ENCODE measurements at places on chromosomes 13 and 19.
A peak's percentile ranks its signal among the peaks of the same experiment; 100 is the strongest.

DNA sequence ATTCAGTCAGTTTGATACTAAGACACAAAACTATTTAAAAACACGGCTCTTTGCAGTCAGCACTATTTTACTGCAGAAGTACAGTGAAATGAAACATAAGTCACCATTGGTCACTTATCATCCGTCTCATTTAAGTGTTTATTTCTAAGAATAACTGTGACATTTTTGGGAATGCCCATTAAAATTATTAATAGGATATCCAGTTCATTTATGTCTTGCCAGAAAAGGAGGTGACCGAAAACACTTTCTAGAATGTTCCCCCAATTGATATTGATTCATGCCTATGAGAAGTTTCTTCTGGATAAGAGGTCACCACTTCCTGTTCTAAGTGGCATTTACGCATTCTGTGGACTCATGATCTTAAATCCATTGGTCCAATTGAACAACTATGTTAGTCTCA, 477.3 kb downstream of the LIG4 start:
- no peaks in the 10 kb centered on the region for H3K36me3 ChIP-seq
- no peak for DNase-seq
- no peaks in the 10 kb centered on the region for H3K4me1 ChIP-seq

DNA sequence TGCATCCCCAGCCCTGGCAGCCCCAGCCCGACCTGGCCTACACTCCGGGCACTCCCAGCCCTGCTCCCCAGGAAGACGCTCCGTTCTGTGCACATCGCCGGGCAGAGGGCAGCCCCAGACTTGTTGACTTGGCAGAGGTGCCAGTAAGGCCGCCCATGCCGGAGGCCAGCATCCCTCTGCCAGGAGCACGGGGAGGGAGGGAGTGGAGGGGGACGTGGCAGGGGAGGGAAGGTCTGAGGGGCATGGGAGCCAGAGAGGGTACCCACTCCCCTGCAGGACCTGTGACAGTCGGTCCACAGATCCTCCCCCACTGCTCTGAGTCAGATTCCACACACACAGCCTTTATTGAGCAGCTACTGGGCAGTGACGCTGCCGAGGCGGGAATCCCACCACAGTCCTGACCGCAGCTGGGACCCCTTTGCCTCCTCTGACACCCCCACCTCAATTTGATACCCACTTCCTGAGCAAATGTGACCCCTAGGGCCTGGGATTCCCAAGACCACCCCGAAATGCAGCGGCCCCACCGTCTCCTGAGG, 1.9 kb upstream of the NKPD1 start:
- H3K36me3 ChIP-seq, result no peaks in the 10 kb centered on the region
- no peak overlapping the region for H3K27ac ChIP-seq
- no peak for DNase-seq
- no peak overlapping the region for H3K4me3 ChIP-seq

GRCh38 chr13:33057019-33057780, 41.0 kb downstream of the KL start:
- no peak overlapping the region for H3K27ac ChIP-seq
- no peaks in the 10 kb centered on the region for H3K36me3 ChIP-seq
- no peaks in the 10 kb centered on the region for H3K27me3 ChIP-seq
- H3K4me3 ChIP-seq, result no peak overlapping the region
- H3K4me1 ChIP-seq, result no peaks in the 10 kb centered on the region

- no peak overlapping the region for H3K27ac ChIP-seq
- H3K4me1 ChIP-seq, result no peaks in the 10 kb centered on the region
- peaks cover 37% of the 10 kb centered on the region for H3K36me3 ChIP-seq
- DNase-seq, result no peak
- no peak overlapping the region for H3K4me3 ChIP-seq
Measured at GRCh38 chr13:52414963-52415362, 9.0 kb upstream of the THSD1 start.

DNA sequence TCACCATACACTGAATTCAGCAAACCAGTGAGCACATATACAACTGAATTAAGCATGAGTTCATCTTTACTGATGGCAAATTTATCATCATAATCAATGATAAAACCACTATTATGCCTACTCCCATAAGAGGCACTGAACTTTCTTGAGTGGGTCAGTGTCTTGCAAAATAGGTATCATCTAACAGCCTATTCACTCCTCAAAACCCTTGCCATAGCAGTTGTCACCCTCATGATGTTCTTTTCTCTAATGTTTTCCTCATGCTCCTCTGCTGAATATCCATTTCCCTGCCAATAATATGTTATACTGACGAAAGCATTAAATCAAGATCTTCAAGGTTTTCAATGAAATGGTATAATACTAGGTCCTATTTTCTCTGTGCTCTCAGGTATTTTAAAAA, 5.6 kb downstream of the ARGLU1 start:
- H3K27ac ChIP-seq, result no peak overlapping the region
- H3K4me3 ChIP-seq, result no peak overlapping the region
- peaks cover 30% of the 10 kb centered on the region for H3K36me3 ChIP-seq
- DNase-seq, result no peak
- no peaks in the 10 kb centered on the region for H3K27me3 ChIP-seq

DNA sequence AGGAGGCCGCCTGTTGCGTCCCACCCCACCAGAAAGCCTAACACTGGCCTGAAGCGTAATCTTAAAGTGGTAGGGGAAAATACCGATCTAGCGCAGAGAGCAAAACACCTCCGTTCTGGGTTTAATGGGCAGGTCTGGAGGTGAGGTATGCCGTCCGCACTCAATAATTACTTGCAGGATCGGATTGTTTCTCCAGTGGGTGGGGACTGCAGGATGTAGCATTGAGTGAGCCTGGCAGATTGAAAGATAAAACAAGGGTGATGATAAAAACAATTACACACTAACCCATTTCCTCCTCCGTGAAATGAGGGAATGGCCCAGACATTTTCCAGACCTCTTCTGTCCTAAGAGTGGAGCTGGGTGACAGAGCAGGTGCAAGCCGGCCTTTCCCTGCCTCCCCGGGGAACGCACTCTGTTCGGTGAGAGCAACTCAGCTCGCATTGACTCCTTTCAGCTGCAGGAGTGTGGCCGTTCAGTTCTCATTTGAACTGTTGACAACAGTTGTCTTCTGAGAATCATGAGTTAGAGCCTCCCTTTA, 110.2 kb upstream of the DOCK9 start:
- H3K27me3 ChIP-seq, result no peaks in the 10 kb centered on the region
- peak overlapping the region; percentile 82 for H3K4me3 ChIP-seq
- H3K36me3 ChIP-seq, result no peaks in the 10 kb centered on the region
- H3K27ac ChIP-seq, result no peak overlapping the region

GRCh38 chr19:12789904-12790619, 1.2 kb upstream of the JUNB start:
- peak overlapping the region; percentile 84 for H3K27ac ChIP-seq
- no peaks in the 10 kb centered on the region for H3K36me3 ChIP-seq
- DNase-seq, result peak; percentile 98
- peak overlapping the region; percentile 80 for H3K4me3 ChIP-seq
- peaks cover 60% of the 10 kb centered on the region for H3K4me1 ChIP-seq

DNA sequence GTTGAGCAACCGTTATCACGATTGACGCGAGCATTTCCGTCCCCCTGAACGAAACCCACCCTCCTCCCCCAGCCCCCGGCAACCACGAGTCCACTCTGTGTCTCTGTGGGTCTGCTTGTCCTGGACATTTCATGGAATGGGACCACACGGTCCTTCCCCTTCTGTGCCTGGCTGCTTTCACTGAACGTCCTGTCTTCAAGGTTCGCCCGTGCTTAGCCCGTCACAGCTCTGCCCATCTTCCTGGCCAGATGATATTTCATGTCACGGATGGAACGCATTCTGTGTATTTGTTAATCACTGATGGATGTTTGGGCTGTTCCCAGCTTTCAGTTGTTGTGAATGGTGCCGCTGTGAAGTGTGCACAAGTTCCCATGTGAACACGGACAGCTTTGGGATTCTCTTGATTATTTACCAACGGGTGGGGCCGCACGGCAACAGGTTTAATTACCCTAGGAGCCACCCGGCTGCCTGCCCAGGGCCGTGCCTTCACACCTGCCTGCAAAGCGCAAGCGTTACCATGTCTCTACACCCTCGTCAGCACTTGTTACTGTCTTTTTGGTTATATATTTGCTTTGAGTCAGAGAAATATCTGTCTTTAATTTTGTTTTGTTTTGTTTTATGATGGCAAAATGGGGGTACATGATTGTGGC, 42.5 kb downstream of the RASA3 start:
- H3K27ac ChIP-seq, result no peak overlapping the region
- no peaks in the 10 kb centered on the region for H3K4me1 ChIP-seq
- DNase-seq, result no peak

GRCh38 chr13:51067706-51068105, 43.4 kb downstream of the C13orf42 start:
- no peaks in the 10 kb centered on the region for H3K27me3 ChIP-seq
- no peak overlapping the region for H3K27ac ChIP-seq
- H3K4me1 ChIP-seq, result peaks cover 4% of the 10 kb centered on the region
- H3K36me3 ChIP-seq, result no peaks in the 10 kb centered on the region

GRCh38 chr19:18895038-18895823, 727 bp downstream of the CERS1 start:
- H3K27ac ChIP-seq, result no peak overlapping the region
- no peak for DNase-seq
- H3K4me1 ChIP-seq, result no peaks in the 10 kb centered on the region
- H3K27me3 ChIP-seq, result no peaks in the 10 kb centered on the region
- no peak overlapping the region for H3K4me3 ChIP-seq
- no peaks in the 10 kb centered on the region for H3K36me3 ChIP-seq

DNA sequence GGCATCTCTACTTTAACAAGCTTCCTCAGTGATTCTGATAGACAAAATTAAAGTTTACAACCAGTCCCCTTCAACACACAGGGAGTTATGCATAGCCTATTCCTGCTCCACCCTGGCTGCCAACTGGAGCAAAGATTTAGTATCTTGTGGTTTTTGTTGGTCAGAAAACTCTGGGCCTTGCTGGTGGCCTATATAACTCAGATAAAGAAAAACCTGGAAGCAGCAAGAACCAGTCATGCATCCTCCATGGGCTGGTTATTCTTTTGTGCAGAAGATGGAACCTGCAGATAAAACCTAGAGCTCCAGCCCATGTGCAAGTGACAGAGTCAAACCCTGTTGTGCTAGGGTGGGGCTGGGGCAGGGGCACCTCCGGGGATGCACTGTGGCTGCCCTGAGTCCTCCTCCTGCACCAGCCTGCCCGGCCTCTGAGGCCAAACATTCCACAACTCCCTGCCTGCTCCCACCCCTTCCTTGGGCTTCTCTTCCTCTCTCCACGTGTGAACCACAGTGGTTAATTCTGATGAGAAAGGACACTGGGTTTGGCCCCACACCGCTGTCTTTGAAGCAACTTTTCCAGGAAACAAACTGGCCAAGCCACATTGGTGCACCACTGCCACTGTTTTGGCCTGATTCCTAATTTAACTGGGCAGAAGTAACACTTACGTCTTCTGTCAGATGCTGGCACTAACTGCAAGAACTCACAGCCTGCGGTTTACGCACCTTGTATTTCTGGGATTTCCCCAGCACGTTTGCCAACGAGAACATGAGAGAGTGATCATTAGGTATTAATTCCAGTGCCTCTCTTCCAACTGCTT, 23.3 kb upstream of the GGACT start:
- DNase-seq, result no peak
- H3K27ac ChIP-seq, result no peak overlapping the region
- H3K4me1 ChIP-seq, result peaks cover 20% of the 10 kb centered on the region
- H3K36me3 ChIP-seq, result no peaks in the 10 kb centered on the region
- H3K4me3 ChIP-seq, result no peak overlapping the region

- H3K36me3 ChIP-seq, result no peaks in the 10 kb centered on the region
- no peak overlapping the region for H3K27ac ChIP-seq
- no peaks in the 10 kb centered on the region for H3K4me1 ChIP-seq
- no peak for DNase-seq
Measured at GRCh38 chr13:65913173-65913572, 1317.0 kb downstream of the PCDH9 start.

- no peaks in the 10 kb centered on the region for H3K27me3 ChIP-seq
- no peak for DNase-seq
- H3K4me3 ChIP-seq, result no peak overlapping the region
- H3K27ac ChIP-seq, result no peak overlapping the region
- no peaks in the 10 kb centered on the region for H3K36me3 ChIP-seq
Measured at GRCh38 chr13:111486801-111487200, 166.4 kb downstream of the TEX29 start.

GRCh38 chr13:39556866-39557265, 46.1 kb downstream of the LHFPL6 start:
- H3K36me3 ChIP-seq, result no peaks in the 10 kb centered on the region
- H3K27me3 ChIP-seq, result no peaks in the 10 kb centered on the region
- no peak overlapping the region for H3K4me3 ChIP-seq
- no peaks in the 10 kb centered on the region for H3K4me1 ChIP-seq
- DNase-seq, result no peak
- no peak overlapping the region for H3K27ac ChIP-seq

- H3K4me1 ChIP-seq, result no peaks in the 10 kb centered on the region
- no peaks in the 10 kb centered on the region for H3K36me3 ChIP-seq
- H3K27ac ChIP-seq, result no peak overlapping the region
- H3K27me3 ChIP-seq, result no peaks in the 10 kb centered on the region
- no peak overlapping the region for H3K4me3 ChIP-seq
Measured at GRCh38 chr19:56842412-56842811, 1.9 kb upstream of the PEG3 start.

DNA sequence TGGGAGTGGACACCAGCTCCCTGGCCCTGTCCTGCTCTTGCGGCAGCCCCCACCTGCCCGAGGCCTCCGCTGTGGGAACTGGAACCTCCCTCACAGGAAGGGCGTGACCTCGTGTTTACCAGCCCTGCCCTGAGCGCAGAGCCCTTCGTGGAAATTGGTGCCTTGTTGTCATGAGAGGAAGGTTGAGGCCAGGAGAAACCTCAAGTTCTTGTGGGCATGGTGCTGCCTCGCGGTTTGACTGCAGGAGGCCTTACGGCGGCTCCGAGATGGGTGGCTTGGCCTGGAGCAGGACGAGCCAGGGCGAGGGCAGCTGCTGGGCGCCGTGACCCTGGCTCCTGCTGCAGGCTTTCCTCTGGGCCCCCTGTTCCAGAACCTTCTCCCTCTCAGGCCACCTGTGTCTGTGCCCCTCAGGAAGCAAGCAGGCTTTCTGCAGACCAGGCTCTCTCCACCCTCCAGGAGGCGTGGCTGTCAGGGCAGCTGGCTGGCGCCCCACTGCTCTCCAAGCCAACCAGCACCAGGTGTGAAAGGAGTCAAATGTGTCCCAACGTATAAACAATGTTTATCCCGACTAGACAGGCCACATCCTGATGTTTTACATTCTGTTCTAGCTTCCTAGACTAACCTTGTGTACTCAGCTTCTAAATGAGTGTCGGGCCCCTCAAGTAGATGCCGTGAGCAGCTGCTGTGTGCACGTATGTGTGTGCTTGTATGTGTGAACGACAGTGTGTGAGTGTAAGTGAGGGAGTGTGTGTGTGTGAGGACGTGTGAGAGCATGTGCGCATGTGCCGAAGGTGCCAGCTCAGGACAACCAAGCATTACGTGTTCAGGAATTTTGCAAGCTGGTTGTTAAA, 10.4 kb upstream of the RASA3 start:
- H3K27me3 ChIP-seq, result no peaks in the 10 kb centered on the region
- H3K36me3 ChIP-seq, result no peaks in the 10 kb centered on the region
- no peak for DNase-seq

- no peak overlapping the region for H3K4me3 ChIP-seq
- H3K36me3 ChIP-seq, result no peaks in the 10 kb centered on the region
- H3K4me1 ChIP-seq, result peaks cover 43% of the 10 kb centered on the region
- no peak for DNase-seq
- no peaks in the 10 kb centered on the region for H3K27me3 ChIP-seq
- H3K27ac ChIP-seq, result no peak overlapping the region
Measured at GRCh38 chr13:50244355-50244712, 229.1 kb downstream of the KCNRG start.

Data from Karpas-422 (cell line).